ENCODE measurements at places on chromosomes 4 and X.
A peak's percentile ranks its signal among the peaks of the same experiment; 100 is the strongest.

DNA sequence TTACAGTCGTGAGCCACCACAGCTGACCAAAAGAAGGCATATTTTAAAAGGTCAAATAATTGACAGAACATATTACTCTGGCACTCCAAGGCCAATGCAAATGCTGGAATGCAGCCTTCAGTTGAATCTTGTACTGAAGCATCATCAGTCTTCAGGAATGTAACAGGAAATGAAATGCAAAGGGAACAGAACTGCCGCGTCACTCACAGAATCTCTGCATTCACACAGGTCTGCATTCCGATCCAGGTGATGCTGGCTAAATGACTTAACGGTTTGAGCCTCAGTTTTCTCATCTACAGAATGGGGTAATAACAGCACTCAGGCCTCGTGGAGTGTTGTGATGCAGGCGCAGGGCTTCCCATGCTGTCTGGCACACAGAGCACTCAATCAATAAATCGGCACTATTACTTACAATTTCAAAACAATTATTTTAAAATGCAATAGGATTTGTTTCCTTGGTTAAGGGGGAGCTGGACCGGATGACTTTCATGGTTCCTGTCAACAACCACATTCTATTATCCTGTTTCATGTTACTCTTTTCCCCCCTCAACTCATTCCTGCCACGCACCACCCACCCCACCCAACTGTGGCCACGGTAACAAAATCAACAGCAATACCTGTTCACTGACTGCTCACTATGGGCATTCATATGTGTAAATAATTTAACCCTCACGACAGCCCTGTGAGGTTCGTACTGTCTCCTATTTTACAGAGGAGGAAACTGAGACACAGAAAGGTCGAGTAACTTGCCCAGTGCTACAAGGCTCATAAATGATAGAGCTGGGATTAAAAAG is 32.4 kb downstream of the IGFBP7 start:
- DNase-seq = no peak

- no peak for DNase-seq
Measured at GRCh38 chr4:80685214-80685613, 345.3 kb upstream of the BMP3 start.

GRCh38 chr4:38046727-38047489 is 86.7 kb downstream of the PTTG2 start:
- DNase-seq = no peak

- DNase-seq = no peak
Measured at GRCh38 chrX:16023790-16024734, 99.3 kb upstream of the GRPR start.

DNA sequence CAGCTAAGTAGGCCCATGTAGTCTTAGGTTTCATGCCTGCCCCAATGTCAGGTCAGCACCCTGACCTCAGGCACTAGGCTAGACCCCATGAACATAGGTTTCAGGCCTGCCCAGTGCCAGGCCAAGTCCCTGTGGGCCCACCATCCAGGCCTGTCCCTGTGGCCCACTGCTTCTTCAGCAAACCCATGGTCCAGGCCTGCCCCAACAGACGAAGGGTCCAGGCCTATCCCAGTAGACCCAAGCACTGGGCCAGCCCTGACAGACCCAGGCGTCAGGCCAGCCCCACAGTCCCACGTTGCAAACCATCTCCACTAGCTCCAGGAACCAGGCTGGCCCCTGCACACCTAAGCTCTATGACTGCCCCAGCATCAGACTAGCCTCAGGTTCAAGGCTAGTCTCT is 92.4 kb downstream of the ENOX2 start:
- DNase-seq = no peak

DNA sequence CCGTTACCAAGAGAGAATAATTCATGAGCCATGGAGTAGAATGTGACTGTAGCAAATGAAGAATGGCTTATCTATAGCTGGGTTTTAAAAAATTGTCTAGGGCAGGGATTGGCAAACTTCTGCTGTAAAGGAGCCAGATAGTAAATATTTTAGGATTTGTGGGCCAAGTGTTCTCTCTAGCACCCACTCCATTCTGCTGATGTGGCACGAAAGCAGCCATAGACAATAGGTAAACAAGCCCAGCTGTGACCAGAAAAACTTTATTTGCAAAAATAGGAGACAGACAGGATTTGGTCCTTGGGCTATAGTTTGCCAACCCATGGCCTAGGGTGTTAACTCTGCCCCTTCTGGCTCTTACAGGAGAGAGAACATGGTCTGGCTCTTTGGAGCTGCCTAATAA is 127.2 kb downstream of the AKAP4 start:
- DNase-seq = no peak

GRCh38 chrX:139025816-139026215 is 314.3 kb upstream of the FGF13 start:
- no peak for DNase-seq

DNA sequence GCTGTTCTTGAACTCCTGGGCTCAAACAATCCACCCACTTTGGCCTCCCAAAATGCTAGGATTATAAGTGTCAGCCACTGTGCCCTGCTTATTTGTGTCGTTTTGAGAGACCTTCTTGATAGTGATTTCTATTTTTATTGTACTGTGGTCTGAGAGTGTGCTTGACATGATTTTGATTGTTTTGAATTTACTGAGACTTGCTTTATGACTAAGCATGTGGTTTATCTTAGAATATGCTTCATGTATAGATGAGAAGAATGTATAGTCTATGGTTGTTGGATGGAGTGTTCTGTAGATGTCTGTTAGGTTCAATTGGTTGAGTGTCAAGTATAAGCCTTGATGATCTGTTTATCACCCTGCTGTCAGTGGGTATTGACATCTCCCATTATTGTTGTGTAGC is 789.3 kb downstream of the IL1RAPL1 start:
- DNase-seq = no peak

- no peak for DNase-seq
Measured at GRCh38 chr4:181755846-181756245, 487.4 kb upstream of the TENM3 start.

DNA sequence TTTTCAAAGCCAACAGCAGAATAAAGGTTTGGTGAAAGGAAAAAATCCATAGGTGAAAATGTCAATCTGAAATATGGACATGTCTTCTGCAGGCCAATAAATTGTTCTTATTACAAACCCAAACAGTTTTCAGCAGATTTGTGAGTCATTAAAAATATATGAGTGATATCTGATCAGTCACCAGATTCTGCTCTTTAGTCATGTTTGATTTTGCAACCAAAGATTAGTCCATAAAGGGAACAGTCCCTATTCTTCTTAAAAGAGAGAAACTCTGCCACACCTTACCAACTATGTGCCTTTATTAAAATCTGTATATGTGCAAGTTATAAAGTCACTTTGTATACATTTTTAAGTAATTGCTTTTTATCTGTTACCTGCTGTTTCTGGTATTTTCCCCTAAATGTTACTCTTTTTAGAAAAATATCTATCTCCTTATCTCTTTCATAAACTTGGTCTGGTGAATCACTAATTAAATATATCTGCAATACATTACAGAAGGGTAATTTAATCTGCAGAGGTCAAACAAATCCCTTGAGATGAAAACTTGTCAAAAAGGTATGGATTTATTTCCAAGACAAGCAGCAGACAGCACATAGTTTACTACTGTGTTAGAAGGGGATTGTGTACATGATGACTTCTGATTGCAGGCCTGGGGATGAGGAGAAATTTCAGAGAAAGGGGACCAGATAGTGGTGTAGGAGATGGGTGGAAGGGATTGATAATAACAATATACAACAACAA is 322.9 kb upstream of the NWD2 start:
- DNase-seq = no peak

DNA sequence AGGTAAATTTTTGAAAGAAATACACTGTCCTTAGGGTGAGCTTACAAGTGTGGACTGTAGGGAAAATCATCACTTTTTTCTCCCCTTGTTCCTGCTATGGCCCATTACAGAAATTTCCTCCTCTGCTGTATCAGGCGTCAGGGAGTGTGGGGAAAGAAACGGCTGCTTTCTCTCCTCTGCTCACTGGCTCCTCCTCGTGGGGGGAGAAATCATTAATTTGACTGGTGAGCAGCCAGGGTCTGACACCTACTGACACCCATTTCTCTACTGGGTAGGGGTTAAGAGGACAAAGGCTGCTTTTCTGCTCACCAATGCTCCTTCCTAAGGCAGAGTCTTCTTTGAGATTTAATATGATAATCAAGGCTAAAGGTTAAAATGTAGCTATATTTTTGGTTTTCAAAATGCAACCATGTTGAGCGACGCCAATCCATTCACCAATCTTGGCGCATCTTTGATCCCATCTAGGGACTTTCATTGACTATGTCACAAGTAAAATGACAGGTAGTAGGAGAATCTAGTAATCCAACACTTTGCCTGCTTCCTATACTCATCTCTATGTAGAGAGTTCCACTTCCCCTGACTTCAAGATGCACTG is 25.1 kb downstream of the SETD7 start:
- DNase-seq = peak; percentile 40

GRCh38 chr4:2694691-2695090 is 61.4 kb downstream of the TNIP2 start:
- no peak for DNase-seq

GRCh38 chrX:142804085-142804484 is 221.6 kb upstream of the SPANXN4 start:
- DNase-seq = no peak

DNA sequence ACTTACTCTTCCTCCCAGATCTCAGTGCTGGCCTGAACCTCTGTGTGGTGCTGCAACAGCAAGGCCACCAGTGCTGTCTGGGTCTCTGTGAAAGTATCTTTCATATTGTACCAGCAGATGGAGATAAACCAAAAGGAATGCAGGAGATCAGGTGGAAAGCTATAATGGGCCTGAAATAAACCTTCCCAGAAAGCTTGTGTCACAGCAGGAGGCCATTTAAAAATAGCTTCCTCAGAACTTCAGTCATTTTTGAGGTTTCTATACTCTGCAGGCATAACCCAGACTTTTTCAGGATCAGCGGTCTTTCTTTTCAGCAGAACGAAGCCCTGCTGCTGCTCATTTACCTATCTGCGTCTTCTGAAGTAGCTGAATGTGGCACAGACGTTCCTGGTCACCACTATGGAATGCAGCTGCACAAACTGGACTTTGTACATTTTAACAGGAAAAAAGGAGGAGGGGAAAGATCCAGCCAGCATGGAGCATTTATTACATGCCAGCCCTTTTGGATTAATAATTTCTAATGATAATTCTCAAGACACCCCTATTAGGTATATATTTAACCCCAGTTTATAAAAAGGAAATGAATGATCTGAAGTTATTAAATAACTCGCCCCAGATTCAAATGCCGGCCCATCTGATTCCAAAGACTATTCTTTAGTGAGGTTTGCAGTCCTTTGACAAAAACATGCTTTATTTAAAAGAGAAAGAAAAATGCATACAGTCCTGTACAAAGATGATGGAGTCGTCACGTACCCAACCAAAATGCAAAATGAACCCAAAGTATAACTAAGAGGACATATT is 119.7 kb downstream of the NFKB1 start:
- DNase-seq = peak; percentile 76

DNA sequence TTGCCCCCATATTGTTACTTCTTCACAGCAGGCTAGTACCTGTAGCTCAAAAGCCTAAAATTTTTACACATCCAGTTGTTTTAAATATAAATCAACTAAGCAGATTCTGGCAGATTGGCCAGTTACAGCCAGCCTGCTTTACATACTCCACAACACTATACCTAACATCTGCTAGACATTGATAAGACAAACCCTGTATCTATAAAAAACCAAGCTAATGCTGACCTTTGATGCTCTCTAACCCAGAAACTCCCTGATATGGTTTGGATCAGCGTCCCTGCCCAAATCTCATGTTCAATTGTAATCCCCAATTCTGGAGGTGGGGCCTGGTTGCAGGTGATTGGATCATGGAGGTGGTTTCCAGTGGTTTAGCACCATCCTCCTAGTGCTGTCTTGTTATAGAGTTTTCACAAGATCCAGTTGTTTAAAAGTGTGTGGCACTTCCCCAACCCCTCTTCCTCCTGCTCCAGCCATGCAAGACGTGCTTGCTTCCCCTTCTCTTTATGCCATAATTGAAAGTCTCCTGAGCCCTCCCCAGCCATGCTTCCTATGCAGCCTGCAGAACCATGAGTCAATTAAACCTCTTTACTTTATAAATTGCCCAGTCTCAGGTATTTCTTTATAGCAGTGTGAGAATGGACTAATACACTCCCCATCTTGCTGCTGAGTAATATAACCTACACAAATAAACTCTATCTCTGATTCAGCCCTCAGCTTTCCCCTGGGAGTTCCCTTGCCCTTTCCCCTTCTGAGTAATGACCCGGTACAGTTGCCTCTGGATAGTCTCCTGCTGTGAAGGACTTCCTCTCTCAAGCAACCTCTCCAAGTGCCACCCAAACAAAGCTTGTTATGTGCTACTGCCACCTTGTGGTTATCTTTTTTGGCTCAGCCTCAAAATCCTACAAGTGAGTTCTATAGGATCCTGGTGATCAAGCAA is 39.6 kb downstream of the ZCCHC13 start:
- DNase-seq = peak; percentile 68
